CD14-positive monocyte (primary cell): ENCODE measurements at places on chromosomes 13 and 19. TPM values are rescaled to one million over a fixed set of nuclear protein-coding genes. Genes with fewer than 3 reads are reported as not detected.

Gene MIA
- polyA plus RNA-seq = not detected

Gene MISP
- polyA plus RNA-seq = not detected

Gene ERICH4
- not detected for polyA plus RNA-seq

Gene CRB3
- not detected for polyA plus RNA-seq

Gene CEACAM1
- polyA plus RNA-seq = 0.40 and 0.45 TPM in 2 replicates

DNA sequence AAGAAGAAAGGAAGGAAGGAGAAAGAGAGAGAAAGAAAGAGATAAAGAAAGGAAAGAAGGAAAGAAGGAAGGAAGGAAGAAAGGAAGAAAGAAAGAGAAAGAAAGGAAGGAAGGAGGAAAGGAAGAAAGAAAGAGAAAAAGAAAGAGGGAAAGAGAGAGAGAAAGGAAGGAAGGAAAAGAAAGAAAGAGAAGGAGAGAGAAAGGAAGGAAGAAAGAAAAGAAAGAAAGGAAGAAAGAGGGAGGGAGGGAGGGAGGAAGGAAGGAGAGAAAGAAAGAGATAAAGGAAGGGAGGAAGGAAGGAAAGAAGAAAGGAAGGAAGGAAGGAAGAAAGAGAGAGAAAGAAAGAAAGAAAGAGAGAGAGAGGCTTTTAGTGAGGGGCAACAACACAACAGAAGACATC is 135.1 kb upstream of the VSTM2B start:
- no peak overlapping the region for H3K27ac ChIP-seq
- no peaks in the 10 kb centered on the region for H3K36me3 ChIP-seq
- no peaks in the 10 kb centered on the region for H3K4me1 ChIP-seq
- H3K27me3 ChIP-seq = no peaks in the 10 kb centered on the region
- DNase-seq = no peak

DNA sequence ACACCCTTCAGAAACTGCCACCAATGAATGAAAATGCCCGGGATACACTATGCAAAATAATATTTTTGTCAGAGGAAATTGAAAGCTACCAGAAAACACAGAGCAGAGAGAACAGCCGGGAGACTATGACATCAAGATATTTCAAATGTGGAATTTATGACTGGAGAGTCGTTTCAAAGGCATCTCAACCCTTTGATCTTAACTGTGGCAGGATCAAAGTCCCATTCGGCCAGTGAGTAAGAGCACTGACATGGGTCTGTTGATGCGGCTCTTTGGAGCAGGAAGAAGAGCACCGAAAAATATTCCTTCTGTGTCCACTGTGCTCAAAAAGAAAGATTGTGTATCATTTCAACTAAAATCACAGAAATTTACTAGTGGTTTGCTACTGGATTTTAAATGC is 201.9 kb downstream of the RFC3 start:
- no peak overlapping the region for H3K4me3 ChIP-seq
- H3K36me3 ChIP-seq = no peaks in the 10 kb centered on the region
- H3K27me3 ChIP-seq = no peaks in the 10 kb centered on the region
- no peak for DNase-seq
- H3K27ac ChIP-seq = no peak overlapping the region

DNA sequence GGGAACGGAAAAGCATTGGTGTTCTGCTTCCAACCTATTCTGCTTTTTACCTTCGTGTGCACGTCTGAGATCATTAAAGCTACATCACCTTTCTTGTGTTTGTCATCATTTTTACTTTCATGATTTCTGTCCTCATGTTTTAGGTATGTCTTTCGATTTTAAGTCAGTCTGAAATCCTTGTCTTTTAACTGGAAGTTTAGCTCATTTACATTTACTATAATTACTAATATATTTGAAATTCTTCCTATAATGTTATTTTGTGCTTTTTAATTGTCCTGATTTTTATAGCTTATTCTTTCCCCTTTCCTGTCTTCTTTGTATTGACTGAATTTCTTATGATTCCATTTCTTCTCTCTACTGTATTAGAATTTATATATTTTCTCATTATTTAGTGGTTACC is 19.2 kb upstream of the ASPDH start:
- H3K27ac ChIP-seq = no peak overlapping the region
- no peak overlapping the region for H3K4me3 ChIP-seq
- H3K4me1 ChIP-seq = no peaks in the 10 kb centered on the region
- H3K36me3 ChIP-seq = no peaks in the 10 kb centered on the region
- DNase-seq = no peak

DNA sequence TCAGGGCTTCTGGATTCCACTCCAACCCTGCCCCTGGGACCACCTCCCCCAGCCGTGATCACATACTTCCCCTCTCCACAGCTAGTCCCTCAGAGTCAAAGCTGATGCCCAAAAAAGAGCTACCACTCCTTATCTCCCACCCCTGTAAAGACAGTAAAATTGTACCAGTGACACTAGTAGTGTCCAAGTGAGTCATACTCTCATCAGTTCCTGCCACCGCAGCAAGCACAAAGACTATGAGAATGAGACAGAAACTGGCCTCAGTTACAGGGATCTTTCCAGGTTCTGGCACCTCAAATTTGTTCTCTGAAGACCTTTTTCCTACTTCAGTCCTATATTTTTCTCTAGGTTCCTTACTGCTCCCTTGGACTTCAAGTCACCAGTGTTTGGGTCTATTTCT is 144.2 kb downstream of the SPRY2 start:
- no peak overlapping the region for H3K4me3 ChIP-seq
- DNase-seq = no peak
- H3K27me3 ChIP-seq = no peaks in the 10 kb centered on the region
- H3K36me3 ChIP-seq = no peaks in the 10 kb centered on the region

DNA sequence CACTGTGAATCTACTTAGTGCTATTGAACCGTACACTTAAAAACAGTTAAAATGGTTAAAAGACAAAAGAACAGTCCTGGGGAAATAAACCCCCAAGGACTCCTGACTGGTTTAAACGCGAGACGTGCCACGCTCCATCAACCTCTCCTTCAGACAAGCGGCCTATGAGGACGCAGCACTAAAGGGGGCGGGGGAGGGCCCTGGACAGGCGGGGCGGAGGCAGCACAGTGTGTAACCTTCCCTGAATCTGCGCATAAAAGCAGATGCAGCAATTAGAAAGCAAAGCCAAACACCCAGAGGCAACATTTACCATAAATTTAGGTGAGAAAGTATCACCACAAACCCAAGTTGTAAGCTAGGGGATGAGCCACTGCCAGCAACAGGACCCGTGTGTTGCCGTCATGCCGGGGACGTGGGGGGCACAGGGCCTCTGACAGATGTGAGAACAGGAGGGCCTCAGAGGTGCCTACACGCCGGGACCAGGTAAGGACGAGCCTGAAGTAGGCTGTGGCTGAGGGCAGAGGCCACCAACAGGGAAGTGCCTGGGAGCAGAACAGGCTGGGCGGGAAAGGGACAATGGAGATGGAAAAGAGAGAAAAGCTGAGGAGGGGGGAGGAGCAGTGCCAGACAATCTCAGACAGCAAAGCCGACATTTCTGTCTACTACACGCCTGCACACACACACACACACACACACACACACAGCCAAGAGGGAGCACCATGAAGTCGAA is 15.3 kb upstream of the ADPRHL1 start:
- peaks cover 63% of the 10 kb centered on the region for H3K36me3 ChIP-seq
- DNase-seq = no peak
- H3K27me3 ChIP-seq = no peaks in the 10 kb centered on the region
- H3K27ac ChIP-seq = no peak overlapping the region

- H3K36me3 ChIP-seq = no peaks in the 10 kb centered on the region
- DNase-seq = no peak
- H3K4me1 ChIP-seq = no peaks in the 10 kb centered on the region
- H3K27me3 ChIP-seq = no peaks in the 10 kb centered on the region
These were observed 321.7 kb downstream of the SUCLA2 start for GRCh38 chr13:47679401-47679800.

GRCh38 chr19:48724796-48725753 is 5.5 kb upstream of the MAMSTR start:
- no peaks in the 10 kb centered on the region for H3K27me3 ChIP-seq
- peak overlapping the region; percentile 78 for H3K27ac ChIP-seq
- H3K4me1 ChIP-seq = peaks cover 36% of the 10 kb centered on the region
- H3K4me3 ChIP-seq = peak overlapping the region; percentile 41
- H3K36me3 ChIP-seq = no peaks in the 10 kb centered on the region
- peak; percentile 63 for DNase-seq

GRCh38 chr19:40461669-40462221 is 3.8 kb downstream of the BLVRB start:
- peak overlapping the region; percentile 13 for H3K4me3 ChIP-seq
- DNase-seq = peak; percentile 86
- peaks cover 62% of the 10 kb centered on the region for H3K4me1 ChIP-seq

DNA sequence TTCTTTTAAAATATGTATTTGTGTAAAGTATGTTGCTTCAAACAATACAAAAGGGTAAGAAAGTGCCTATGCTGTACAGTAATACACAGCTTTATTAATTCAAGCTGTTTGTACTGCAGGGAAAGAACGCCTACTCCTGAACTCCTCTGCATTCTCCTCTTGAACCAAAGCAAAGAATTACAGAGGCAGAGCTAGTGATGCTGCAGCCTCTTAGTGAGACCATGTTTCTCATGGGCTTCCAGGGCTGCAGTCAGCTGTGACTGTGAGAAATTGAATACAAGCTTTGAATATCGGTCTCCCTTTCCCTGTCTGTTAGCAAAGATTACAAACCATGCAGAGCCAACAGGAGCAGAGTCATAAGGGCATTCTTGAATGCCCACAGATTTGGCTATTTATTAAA is 248.5 kb downstream of the SLITRK1 start:
- H3K27me3 ChIP-seq = no peaks in the 10 kb centered on the region
- DNase-seq = no peak
- H3K36me3 ChIP-seq = no peaks in the 10 kb centered on the region
- H3K27ac ChIP-seq = no peak overlapping the region
- no peak overlapping the region for H3K4me3 ChIP-seq

DNA sequence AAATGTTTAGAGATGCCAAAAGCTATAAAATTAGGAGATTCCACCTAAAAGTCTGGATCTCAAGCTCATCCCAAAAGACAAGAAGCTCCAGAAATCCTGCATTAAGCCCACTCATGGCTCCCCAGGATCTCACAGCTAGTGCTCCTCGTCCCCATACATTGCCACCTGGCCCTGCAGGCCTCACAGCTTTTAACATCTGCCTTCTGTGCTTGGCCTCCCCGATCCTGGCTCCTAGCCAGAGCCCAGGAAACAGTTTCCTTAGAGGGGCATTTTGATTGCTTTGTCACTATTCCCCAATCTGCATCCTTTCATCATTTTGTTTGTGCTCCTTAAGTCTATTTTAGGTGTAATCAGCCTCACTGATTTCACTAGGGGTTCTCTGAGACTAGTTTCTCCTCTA is 14.5 kb upstream of the DCT start:
- H3K4me1 ChIP-seq = no peaks in the 10 kb centered on the region
- no peak overlapping the region for H3K27ac ChIP-seq
- no peaks in the 10 kb centered on the region for H3K36me3 ChIP-seq
- no peak for DNase-seq
- no peaks in the 10 kb centered on the region for H3K27me3 ChIP-seq

DNA sequence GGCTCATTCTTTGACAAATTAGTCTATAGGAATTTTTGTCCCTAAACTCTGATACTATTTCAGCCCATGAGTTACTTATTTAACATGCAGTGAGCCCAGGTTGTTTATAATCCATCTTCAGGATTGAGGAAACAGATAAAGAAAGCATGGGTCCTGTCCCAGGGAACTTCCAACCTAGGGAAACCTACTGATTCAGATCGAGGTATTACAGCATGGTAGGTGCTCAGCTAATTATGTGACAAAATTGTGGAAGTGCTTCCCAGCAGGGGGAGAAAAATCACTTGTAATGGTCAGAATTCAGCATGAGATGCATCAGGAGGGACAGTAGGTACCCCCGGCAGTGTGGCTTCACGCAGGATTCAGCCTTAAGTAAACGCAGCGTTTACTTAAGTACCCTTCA is 171.3 kb downstream of the NUFIP1 start:
- no peaks in the 10 kb centered on the region for H3K27me3 ChIP-seq
- no peaks in the 10 kb centered on the region for H3K4me1 ChIP-seq
- H3K4me3 ChIP-seq = no peak overlapping the region
- H3K27ac ChIP-seq = no peak overlapping the region

- DNase-seq = no peak
- peaks cover 29% of the 10 kb centered on the region for H3K4me1 ChIP-seq
- no peak within 1 kb of the TSS for H3K27ac ChIP-seq
- peak within 1 kb of the TSS; percentile 63 for H3K4me3 ChIP-seq
- H3K36me3 ChIP-seq = peaks cover 7% of the 10 kb centered on the region
- H3K27me3 ChIP-seq = peaks cover 42% of the 10 kb centered on the region
These were observed at the start of gene CPT1C for GRCh38 chr19:49690656-49691242. CPT1C (plus strand) TSS chr19:49691116; CDS start chr19:49692253, 1,137 bp downstream.

DNA sequence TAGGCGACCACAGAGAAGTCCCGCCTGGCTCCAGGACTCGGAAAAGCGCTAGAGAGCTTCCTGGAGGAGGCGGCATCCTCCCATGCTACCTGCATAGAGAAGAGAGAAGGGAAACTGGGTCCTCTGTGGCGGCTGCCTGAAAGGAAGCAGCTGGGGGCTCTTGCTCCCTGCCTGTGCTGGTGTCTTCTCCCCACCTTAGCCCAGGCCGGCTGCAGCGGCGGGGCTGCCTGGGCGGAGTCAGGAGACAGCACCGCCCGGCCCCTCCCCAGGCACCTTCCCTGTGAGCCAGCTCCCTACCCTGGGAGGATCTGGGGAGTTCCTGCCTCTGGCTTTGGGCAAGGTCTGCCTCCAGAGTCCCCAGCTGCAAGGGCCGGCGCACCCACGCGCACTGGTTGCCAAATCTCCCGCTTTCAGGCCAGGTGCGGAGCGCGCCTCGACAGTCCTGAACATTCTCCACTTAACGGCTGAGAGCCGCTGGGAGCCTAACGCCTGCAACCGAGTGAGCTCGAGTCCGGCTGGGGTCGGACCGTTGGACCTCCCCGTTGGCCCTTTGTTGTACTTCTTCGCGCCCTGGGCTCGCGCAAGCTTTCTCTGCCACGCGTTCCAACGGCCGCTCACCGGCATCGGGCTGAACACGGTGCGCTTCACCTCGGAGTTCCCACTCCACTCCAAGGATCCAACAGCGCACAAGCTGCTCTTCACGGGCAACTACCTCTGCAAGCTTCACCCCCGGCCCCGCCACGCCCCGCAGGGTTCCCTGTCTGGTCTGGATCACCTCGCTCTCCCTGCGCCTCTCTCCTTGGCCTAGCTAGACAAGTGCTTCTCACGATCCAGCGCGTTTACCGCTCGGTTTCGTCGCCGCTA is 21.8 kb upstream of the ZNF30 start:
- no peak overlapping the region for H3K4me3 ChIP-seq
- peaks cover 30% of the 10 kb centered on the region for H3K27me3 ChIP-seq
- H3K36me3 ChIP-seq = no peaks in the 10 kb centered on the region
- H3K27ac ChIP-seq = no peak overlapping the region

DNA sequence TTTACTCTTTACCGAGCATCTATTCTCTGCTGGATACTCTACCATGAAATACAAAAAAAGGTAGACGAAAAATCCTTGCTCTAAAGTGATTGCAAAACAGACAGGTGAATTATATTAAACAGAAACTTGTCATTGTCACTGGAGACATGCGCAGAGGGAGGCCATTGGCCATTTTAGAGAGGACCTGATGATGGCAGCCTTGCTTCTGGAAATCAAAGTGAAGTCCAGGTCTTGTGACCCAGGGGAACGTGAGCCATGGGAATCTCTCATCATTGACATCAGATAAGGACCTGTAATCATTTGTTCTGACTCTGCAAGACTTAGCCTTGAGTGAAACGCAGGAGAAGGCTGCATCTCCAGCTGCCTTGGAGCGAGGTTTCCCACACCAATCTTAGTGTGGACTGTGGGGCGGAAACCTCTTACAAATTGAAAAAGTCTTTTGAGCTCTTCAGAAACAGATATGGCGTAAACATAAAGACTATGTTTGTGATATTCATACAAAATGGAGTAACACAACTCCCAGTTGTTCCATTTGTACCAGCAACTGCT is 16.8 kb upstream of the SLC46A3 start:
- no peaks in the 10 kb centered on the region for H3K27me3 ChIP-seq
- DNase-seq = no peak
- no peak overlapping the region for H3K27ac ChIP-seq
- H3K4me1 ChIP-seq = no peaks in the 10 kb centered on the region
- H3K36me3 ChIP-seq = no peaks in the 10 kb centered on the region
- H3K4me3 ChIP-seq = no peak overlapping the region
